CD4-positive, alpha-beta T cell (primary cell): ENCODE measurements at places on chromosomes 13 and 19.

- no peak for DNase-seq
Observed at GRCh38 chr13:94609196-94609595, 7.5 kb downstream of the GPR180 start.

DNA sequence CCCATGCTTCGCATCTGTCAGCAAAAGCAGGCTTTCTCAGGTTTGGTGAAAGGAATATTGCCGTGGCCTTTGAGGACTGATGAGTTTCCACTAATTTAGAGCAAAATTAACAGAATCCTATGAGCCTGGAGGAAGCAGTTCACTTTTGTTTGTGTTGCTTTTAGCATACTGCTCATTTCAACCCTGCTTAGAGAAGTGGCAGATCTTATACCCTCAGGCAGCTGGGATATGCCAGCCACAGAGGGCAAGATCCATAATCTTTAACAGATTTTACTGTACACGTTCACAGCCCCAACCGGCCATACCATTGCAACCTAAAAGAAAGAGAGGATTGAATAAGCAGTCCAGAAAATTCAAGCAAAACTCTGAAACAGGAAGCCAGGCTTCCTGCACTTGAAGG is 60.5 kb downstream of the COL4A2 start:
- DNase-seq = no peak

DNA sequence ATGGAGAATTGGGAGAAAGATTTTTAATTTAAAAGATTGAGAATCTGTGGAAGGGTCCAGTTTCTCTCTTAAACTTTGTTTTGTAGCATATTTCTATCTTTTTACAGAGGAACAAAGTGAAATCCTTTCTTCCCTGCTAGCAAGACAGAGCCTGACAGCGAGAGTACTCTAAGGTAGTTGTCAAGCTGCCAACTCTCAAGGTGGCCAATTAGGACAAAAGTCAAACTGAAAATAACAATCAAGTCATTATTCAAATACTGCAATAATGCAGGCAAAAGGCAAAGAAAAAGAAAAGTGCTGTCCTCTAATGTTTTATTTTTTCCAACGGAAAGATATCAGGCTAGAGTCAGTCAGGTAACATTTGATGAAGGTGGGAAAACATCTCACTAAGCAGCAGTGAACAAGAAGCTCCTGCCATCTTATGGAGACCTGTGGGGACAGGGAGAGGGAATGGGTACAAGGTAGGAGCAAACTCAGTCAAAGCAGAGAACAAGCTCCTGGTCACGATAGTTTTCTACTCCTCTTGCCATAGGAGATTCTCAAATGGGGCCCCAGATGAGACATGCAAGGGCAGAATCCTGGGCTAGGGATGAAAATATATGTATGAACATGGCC is 801.9 kb upstream of the SLITRK1 start:
- DNase-seq = no peak

- DNase-seq = no peak
Observed at GRCh38 chr13:66468656-66469055, 761.5 kb downstream of the PCDH9 start.
